ENCODE measurements at places on chromosomes 2 and 18.

DNA sequence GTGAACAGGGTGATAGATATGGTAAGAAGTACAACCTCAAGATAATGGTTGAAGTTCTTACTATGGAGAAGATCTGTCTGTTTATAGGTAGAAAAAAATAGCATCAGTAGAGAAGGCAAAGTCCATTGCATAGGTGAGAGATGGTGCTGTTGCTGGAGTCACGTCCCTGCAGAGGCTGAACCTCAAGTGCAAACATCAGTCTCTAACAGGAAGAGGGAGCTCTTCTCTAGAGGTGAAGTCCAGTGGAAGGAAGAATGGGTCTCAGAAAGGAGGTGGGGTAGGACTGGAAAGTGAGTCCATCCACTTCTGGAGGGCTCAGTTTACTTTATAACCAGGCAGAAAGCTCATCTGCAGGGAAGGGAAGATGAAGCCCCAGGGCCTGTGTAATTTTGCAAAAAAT is 337.7 kb downstream of the MEIS1 start:
- no peak overlapping the region for H3K4me3 ChIP-seq
- no peak for DNase-seq
- no peaks in the 10 kb centered on the region for H3K36me3 ChIP-seq
- H3K4me1 ChIP-seq, result no peaks in the 10 kb centered on the region
- no peak overlapping the region for H3K27ac ChIP-seq

DNA sequence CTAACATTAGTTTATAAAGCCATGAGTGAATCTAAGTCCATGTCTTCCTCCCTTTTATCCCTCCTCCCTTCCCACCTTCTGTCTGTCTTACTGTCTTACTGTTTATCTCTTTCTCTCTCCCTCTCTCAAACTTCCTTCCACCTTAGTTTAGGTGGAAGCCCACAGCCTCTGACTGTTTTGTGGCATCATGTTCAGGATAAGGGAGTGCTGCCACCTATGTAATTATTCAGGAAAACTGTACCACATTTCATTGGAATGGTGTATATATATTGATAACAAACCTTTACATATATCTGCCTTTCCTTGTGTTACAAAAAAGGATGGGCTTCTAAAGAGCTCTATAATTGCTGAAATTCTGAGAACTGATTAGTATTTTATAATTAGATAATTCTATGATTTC is 48.7 kb downstream of the NETO1 start:
- peaks cover 16% of the 10 kb centered on the region for H3K27me3 ChIP-seq
- peaks cover 29% of the 10 kb centered on the region for H3K36me3 ChIP-seq
- no peak overlapping the region for H3K27ac ChIP-seq
- DNase-seq, result no peak

DNA sequence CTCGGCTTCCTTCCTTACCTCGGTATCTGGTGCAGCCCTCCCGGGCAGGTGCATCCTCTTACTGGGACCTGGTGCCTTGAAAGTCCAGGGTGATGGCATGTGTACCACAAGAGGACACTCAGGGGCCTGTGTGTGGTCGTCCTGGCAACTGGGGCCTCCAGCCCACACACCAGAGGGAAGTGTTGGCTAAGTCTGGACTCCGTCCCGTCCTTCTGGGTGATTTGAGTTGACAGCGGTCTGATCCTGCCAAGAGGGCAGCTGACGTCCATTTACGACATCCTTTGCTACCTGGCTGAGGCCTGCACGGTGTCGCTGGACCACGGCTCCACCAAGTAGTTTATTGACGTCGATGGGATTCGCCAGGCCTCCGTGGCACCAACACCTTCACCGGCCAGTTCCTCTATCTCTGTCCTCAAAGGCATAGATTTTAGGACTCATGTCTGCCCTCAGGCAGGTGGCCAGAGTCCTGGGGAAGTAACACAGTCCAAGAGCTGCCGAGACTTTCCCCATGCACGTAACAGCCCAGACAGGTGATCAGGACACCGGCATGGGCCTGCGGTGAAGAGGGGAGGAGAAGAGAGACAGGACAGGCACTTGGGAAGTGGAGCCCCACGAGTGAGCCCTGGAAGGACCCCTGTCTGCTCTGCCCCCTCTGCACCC is 186.0 kb upstream of the HDAC4 start:
- no peaks in the 10 kb centered on the region for H3K4me1 ChIP-seq
- H3K27ac ChIP-seq, result no peak overlapping the region
- no peak overlapping the region for H3K4me3 ChIP-seq
- peaks cover 30% of the 10 kb centered on the region for H3K27me3 ChIP-seq
- DNase-seq, result no peak
- H3K36me3 ChIP-seq, result no peaks in the 10 kb centered on the region

DNA sequence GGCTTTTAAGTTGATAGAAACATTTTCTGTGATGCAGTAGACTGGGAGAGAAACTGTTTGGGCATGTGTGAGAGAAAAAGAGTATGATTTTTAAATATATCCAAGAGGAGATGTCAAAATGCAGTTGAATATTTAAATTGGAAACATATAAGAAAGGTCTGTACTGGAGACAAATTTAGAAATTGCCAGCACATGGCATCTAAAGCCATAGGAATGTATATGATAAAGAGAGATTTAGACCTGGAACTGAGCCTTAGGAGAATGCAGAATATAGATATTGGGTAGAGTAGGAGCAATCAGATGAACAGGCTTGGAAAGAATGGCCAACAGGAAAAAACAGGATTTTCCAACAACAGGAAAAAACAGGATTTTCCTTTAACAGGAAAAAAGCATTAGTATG is 680.8 kb downstream of the MBD2 start:
- H3K4me3 ChIP-seq, result no peak overlapping the region
- H3K27ac ChIP-seq, result no peak overlapping the region
- H3K4me1 ChIP-seq, result no peaks in the 10 kb centered on the region
- no peak for DNase-seq
- H3K36me3 ChIP-seq, result no peaks in the 10 kb centered on the region
- H3K27me3 ChIP-seq, result no peaks in the 10 kb centered on the region

GRCh38 chr2:238123991-238124470 is 14.4 kb upstream of the KLHL30 start:
- H3K4me3 ChIP-seq, result no peak overlapping the region
- no peak for DNase-seq
- H3K27ac ChIP-seq, result no peak overlapping the region
- no peaks in the 10 kb centered on the region for H3K36me3 ChIP-seq
- peaks cover 3% of the 10 kb centered on the region for H3K4me1 ChIP-seq
- peaks cover under 1% of the 10 kb centered on the region for H3K27me3 ChIP-seq

GRCh38 chr2:203706403-203706802 is at the start of gene CD28:
Gene CD28, plus strand, starts transcription at chr2:203706639. Its CDS starts 58 bp downstream, at chr2:203706697.
- peak; percentile 75 for DNase-seq
- H3K27ac ChIP-seq, result peak within 1 kb of the TSS; percentile 90
- peaks cover 29% of the 10 kb centered on the region for H3K4me1 ChIP-seq
- peak within 1 kb of the TSS; percentile 56 for H3K4me3 ChIP-seq

- H3K4me3 ChIP-seq, result no peak overlapping the region
- H3K27me3 ChIP-seq, result no peaks in the 10 kb centered on the region
- DNase-seq, result no peak
- peaks cover 20% of the 10 kb centered on the region for H3K36me3 ChIP-seq
These were observed 37.6 kb downstream of the ZNF516 start for GRCh38 chr18:76457475-76457874.

DNA sequence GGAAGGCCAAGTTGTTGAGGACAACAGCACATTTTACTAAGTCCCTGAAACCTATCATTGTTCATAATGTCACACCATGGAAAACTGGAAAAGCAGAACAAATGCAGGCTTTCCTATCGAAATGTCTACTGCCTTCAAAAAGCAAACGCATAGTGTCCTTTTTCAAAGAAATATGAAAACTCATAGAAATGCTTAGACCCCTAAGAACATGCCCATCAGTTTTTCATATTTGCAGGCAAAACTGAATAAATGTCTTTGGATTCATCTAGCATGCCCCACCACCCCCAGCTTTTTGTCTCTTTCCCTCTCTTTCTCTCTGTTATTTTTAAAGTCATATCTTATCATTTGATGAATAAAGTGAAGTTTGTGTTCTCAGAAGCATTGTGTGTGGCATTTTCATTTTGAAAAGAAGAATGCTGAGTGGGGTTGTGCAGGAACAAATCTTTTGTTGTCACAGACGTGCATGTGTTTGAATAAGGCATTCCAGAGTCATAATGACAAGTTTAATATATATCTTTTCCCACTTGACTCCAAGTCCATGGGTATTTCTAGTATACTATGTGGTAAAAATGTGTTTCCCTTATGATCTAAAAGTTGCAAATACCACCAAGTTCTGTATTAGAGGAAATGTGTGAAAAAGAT is 2180.0 kb upstream of the PIK3C3 start:
- no peak for DNase-seq
- H3K27ac ChIP-seq, result no peak overlapping the region
- no peaks in the 10 kb centered on the region for H3K4me1 ChIP-seq

DNA sequence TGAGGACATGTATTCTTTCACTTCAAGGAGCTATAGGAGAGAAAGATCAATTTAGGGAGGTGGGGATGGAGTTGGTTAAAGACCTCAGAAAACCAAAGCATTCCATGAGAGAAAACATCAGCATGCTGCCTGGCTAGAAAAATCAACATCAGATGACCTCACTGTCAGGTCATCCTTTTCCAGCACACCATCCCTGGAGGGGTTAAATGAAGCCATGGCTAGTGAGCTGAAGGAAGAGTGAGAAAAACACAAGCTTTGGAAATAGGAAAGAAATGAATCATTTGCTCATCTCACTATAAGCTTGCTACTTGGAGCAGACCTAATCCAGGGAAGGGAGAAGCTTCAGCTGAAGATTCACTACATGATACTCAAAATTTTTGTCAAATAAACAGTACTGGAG is 109.5 kb upstream of the ITGB6 start:
- peaks cover 13% of the 10 kb centered on the region for H3K36me3 ChIP-seq
- no peaks in the 10 kb centered on the region for H3K4me1 ChIP-seq
- H3K27ac ChIP-seq, result no peak overlapping the region
- no peaks in the 10 kb centered on the region for H3K27me3 ChIP-seq
- no peak for DNase-seq

GRCh38 chr2:158042245-158042644 is 59.4 kb upstream of the UPP2 start:
- peaks cover 13% of the 10 kb centered on the region for H3K27me3 ChIP-seq
- H3K4me3 ChIP-seq, result no peak overlapping the region
- H3K36me3 ChIP-seq, result no peaks in the 10 kb centered on the region
- no peak overlapping the region for H3K27ac ChIP-seq
- DNase-seq, result no peak
- H3K4me1 ChIP-seq, result peaks cover 2% of the 10 kb centered on the region

DNA sequence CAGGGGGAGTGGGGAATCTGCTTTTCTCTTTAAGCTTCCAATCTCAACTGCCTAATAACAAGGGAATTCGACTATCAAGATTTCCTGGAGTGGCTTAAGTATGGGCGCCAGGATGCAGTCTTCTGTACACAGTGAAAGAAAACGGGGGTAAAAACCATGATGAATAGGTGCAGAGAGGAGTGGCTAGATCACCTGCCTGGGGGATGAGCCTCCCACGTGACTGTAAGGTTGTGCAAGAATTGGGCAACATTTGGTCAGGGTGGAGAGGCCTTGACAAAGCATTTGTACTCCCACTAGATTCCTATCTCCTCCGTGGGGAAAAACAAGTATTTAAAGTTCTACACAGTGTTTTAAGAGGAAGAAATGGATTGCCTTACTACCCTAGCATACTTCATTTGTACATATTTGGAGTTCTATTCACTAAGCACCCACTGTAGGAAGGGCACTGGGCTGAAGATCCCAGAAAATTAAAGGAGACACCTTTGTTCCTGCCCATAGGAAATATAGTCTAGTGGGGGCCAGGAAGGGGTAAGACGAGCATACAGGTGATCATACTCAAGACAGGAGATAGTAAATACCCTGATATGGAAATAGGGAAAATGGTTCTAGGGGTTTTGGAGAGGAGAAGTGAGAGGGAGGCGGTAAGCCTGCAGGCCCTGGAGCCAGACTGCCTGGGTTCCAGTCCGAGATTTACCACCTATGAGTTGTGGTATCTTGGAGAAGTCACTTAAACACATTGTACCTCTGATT is 29.2 kb downstream of the EPAS1 start:
- H3K27ac ChIP-seq, result no peak overlapping the region
- no peak for DNase-seq

DNA sequence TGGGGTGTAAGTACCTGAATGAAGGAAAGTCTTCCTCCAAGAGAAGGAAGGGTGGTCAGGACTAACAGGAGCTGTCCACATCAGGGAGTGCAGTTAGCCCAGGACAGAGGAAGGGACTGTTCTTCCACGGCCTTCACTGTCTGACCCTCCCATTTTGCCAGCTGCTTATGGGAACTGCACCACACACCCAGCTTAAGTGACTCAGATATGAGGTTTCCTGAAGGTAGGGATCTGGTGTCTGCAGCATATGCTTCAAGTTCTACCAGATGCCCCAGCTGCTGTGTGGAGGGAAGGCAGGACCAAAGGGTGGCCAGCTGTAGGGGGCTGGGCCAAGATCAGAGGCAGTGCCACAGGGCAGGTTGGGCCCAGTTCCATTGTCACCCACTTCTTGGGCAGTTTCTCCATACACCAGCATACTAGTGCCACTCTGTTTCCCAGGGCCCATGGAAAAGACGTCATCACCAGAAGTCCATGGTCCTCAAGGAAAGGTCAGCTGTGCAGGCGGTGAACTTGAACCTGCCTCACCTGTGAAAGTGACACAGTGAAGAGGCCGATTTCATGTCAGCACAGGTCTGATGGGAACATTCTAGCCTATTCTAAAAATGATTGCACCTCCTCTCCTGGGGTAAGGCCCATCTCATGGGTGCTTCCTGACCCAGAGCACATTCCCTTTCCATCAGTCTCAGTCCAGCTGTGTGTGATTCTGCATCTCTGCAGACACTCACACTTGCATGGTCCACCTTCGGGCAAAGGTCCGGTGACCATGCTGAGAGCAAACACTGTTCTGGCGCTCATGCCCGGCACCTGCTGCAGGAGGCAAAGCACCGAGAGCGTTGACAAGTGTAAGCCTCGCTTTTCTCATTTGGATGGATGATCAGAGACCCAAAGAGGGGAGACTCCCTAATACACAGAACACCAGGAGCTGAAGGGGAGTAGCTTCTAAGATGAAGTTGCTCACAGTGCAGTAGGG is 68.0 kb downstream of the ACAA2 start:
- DNase-seq, result no peak
- no peak overlapping the region for H3K27ac ChIP-seq
- peaks cover 19% of the 10 kb centered on the region for H3K27me3 ChIP-seq
- H3K4me1 ChIP-seq, result no peaks in the 10 kb centered on the region
- H3K36me3 ChIP-seq, result no peaks in the 10 kb centered on the region
- H3K4me3 ChIP-seq, result no peak overlapping the region
